Breast epithelium (tissue), 4 donors: ENCODE measurements at places on chromosomes 2 and 18. TPM values are rescaled to one million over a fixed set of nuclear protein-coding genes. Genes with fewer than 3 reads are reported as not detected.

FBLN7 gene
- 11.0 TPM for total RNA-seq

GRCh38 chr2:174607989-174608865 is 10.6 kb upstream of the WIPF1 start:
- no peaks in the 10 kb centered on the region for H3K4me1 ChIP-seq
- H3K4me3 ChIP-seq: no peak overlapping the region
- no peaks in the 10 kb centered on the region for H3K27me3 ChIP-seq

CNDP1 gene
- not detected for total RNA-seq

PDE1A gene
- total RNA-seq: 5.6 TPM

DNA sequence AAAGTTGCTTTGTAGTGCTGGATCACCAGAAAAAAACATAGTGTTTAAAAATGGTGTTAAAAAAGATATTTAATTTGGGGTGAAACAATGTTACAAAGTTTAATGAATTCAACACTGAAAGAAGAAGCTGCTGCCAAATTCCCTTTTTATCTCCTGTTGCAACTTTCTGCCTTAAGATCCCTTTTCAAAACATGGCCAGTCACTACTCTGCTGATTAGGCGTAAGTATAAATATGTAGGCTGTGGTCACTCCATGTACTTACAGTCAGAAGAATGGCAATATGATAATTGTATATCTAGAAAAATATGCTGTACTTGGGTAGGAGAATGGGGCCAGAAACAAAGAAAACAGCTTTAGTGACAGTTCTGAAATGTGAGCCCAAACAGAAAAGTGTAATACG is 123.5 kb upstream of the ZBTB14 start:
- DNase-seq: no peak
- H3K4me1 ChIP-seq: no peaks in the 10 kb centered on the region
- no peaks in the 10 kb centered on the region for H3K36me3 ChIP-seq
- H3K27ac ChIP-seq: no peak overlapping the region

CRYGC gene
- not detected for total RNA-seq

DNA sequence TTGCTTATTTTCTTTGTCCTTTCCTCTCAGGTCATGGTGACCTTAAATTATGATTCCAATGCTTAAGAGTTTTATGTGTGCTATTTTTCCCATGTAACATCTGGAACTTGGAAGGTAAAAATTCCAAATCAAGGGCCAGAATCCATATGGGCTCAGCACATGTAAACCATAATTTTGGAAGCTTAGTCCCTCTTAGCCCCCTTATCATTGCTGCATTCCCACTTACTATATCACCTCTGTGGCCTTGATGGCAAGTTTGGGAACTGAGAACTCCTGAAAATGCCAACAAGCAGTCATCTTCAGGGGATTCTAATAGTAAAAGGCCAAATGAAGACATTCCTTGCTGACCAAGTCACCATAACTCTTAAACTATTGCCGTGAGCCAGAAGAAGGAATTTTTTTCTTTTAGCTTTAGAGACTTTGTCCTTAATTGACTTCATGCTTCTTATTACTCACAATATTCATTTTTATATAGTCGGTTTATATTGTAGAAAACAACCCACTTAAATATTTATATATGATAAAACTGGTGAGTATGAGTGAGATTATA is 251.4 kb downstream of the SLC8A1 start:
- no peaks in the 10 kb centered on the region for H3K4me1 ChIP-seq
- no peak overlapping the region for H3K4me3 ChIP-seq
- H3K36me3 ChIP-seq: no peaks in the 10 kb centered on the region
- DNase-seq: no peak
- H3K27me3 ChIP-seq: no peaks in the 10 kb centered on the region

DNA sequence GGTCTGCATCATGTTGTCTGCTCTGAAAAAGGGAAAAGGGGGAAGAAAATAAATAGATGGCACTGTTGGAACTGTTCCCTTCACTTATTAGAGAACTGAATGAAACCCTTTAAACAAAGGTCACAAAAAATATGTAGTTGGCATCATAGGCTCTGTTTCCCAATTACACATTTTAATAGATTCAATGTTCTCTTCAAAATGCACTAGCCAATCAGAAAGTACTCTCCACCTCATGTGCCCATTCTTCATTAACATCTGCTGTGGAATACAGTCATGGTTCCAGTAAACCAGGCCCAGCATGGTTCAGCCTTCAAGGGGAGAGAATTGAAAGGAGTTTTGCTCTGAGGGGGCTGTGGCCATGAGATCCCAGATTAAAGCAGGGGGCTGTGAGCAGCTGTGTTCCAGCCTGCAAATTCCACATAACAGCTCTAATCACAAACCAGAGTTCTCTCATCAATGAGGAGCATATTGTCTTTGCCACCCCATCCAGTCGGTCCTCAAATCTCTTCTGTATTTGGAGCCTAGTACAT is 165.9 kb upstream of the CREB1 start:
- DNase-seq: no peak
- no peaks in the 10 kb centered on the region for H3K27me3 ChIP-seq
- no peaks in the 10 kb centered on the region for H3K36me3 ChIP-seq
- no peak overlapping the region for H3K27ac ChIP-seq

DNA sequence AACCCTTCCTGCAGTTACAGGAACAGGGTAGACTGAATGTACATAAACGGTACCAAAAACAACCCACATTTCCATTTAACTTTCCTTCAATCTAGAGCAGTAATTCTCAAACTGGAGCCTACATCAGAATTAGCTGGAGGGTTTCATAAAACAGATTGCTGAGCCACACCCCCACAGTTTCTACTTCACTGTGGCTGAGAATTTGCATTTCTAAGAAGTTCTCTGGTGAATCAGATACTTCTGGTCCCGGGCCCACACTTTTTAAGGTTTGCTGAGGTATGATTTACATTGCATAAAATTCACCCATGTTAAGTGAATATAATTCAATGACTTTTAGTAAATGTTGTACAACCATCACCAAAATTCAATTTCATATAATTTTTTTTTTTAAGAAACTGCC is 113.7 kb downstream of the SRBD1 start:
- no peak for DNase-seq
- no peak overlapping the region for H3K27ac ChIP-seq
- H3K27me3 ChIP-seq: no peaks in the 10 kb centered on the region
- no peaks in the 10 kb centered on the region for H3K36me3 ChIP-seq
- H3K4me3 ChIP-seq: no peak overlapping the region

DNA sequence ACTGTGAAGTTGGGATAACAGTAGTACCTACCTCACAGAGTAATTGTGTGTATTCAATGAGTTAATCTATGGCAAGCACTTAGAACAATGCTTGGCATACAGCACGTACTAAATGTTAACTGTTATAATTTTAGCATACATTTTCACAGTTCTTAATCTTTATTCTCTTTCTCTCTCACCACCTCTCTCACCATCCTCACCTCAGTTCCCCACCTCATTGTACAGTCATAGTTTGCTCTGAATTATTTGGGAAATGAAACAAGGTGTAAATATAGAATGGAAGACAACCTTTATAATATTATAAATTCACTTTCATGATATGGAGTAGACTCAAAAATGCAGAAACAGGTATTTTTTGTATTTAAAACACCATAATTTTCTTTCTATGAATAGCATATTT is 40.0 kb upstream of the DNAH7 start:
- H3K4me1 ChIP-seq: no peaks in the 10 kb centered on the region
- no peaks in the 10 kb centered on the region for H3K27me3 ChIP-seq
- H3K4me3 ChIP-seq: no peak overlapping the region
- H3K27ac ChIP-seq: no peak overlapping the region

SPOPL gene
- 71.4 TPM for total RNA-seq

GRCh38 chr2:235508371-235509160 is 14.7 kb downstream of the AGAP1 start:
- no peaks in the 10 kb centered on the region for H3K4me1 ChIP-seq
- H3K36me3 ChIP-seq: no peaks in the 10 kb centered on the region
- no peak overlapping the region for H3K27ac ChIP-seq
- no peak overlapping the region for H3K4me3 ChIP-seq

DNA sequence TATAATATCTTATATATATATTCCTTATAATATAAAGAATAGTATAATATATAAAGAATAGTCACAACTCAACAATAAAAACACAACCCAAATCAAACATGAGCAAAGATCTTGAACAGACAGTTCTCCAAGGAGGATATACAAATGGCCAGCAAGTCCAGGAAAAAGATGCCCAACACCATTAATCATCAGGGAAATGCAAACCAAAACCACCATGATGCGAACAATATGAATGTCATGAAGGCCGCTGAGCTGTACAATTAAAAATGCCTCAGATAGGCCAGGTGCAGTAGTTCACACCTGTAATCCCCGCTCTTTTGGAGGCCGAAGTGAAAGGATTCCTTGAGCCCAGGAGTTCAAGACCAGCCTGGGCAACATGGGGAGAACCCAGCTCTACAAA is 58.9 kb downstream of the SLC35F5 start:
- no peaks in the 10 kb centered on the region for H3K27me3 ChIP-seq
- DNase-seq: no peak
- H3K4me1 ChIP-seq: no peaks in the 10 kb centered on the region
- H3K4me3 ChIP-seq: no peak overlapping the region
- H3K36me3 ChIP-seq: no peaks in the 10 kb centered on the region
- H3K27ac ChIP-seq: no peak overlapping the region

RAB3GAP1 gene
- 53.9 TPM for total RNA-seq

DNA sequence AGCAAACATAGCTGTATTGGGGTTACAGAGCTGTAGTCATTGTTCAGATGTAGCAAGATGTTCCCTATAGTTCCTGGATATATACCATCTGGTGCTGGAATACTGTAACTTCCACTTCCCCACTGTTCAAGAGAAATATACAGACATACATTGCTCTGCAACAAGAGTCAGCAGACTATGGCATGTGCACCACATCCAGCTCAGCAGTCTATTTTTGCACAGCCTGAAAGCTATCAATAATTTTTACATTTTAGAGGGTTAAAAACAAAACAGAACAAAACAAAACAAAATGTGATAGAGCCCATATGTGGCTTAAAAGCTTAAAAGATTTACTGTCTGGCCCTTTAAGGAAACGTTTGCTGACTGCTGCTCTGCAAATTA is 31.8 kb upstream of the VIT start:
- H3K36me3 ChIP-seq: no peaks in the 10 kb centered on the region
- no peak for DNase-seq
- no peak overlapping the region for H3K4me3 ChIP-seq
- H3K4me1 ChIP-seq: no peaks in the 10 kb centered on the region
- H3K27ac ChIP-seq: no peak overlapping the region

C2orf74 gene
- 19.8 TPM for total RNA-seq

HNRNPLL gene
- total RNA-seq: 57.0 TPM

TSPYL6 gene
- not detected for total RNA-seq

DNA sequence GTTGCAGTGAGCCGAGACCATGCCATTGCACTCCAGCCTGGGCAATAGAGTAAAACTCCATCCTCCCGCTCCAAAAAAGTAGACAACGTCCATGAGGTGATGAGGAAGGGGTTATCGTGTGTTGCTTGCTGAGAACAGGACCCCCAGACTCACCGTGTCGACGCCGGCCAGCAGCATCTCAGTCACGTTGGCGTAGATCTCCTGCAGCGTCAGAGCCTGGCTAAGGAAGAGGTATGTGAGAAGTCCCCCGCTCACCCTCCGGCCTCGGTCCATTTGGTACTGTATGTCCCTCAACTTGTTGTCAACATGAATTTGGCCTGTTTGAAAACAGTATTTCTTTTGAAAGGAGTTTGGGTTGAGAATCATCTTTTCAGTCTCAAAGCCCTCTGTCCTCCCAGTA is 20.9 kb downstream of the CYP27C1 start:
- no peak overlapping the region for H3K4me3 ChIP-seq
- no peaks in the 10 kb centered on the region for H3K36me3 ChIP-seq
- H3K4me1 ChIP-seq: no peaks in the 10 kb centered on the region
- DNase-seq: no peak
- no peak overlapping the region for H3K27ac ChIP-seq

SETBP1 gene
- 40.1 TPM for total RNA-seq

- peak overlapping the region; percentile 70 for H3K4me3 ChIP-seq
- no peak overlapping the region for H3K27ac ChIP-seq
- H3K27me3 ChIP-seq: peaks cover 5% of the 10 kb centered on the region
- H3K36me3 ChIP-seq: no peaks in the 10 kb centered on the region
- H3K4me1 ChIP-seq: no peaks in the 10 kb centered on the region
Observed at GRCh38 chr2:45168711-45169338, 159.6 kb upstream of the SIX2 start.

- H3K27me3 ChIP-seq: no peaks in the 10 kb centered on the region
- peak overlapping the region; percentile 98 for H3K4me3 ChIP-seq
- peak; percentile 57 for DNase-seq
- peaks cover 7% of the 10 kb centered on the region for H3K4me1 ChIP-seq
- H3K36me3 ChIP-seq: no peaks in the 10 kb centered on the region
- peak overlapping the region; percentile 100 for H3K27ac ChIP-seq
Observed at GRCh38 chr2:20447437-20448245, 767 bp downstream of the RHOB start.

DPP10 gene
- 0.32 TPM for total RNA-seq

GRCh38 chr2:207805566-207806226 is 36.0 kb upstream of the FZD5 start:
- no peak for DNase-seq
- no peaks in the 10 kb centered on the region for H3K4me1 ChIP-seq
- no peak overlapping the region for H3K27ac ChIP-seq
- H3K4me3 ChIP-seq: no peak overlapping the region
- no peaks in the 10 kb centered on the region for H3K27me3 ChIP-seq

MXD1 gene
- total RNA-seq: 17.3 TPM

DNA sequence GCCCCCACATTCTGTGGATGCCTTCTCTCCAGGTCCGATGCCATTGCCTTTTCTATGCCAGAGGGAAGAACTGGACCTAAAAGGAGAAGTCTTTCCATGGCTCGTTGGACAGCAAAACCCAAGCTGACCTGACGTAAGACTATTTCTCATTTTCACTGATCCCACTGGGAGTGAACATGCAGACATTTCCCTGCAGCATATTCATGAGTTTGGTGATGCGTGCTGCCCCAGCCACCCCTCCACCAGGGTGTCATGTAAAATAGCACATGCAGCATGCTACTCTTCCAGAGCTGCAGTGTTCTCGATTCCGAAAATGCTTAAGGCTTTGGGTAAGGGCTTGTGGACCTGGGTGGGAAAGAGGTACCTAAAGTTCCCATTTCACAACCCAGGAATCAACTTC is 221.2 kb downstream of the UXS1 start:
- H3K4me3 ChIP-seq: no peak overlapping the region
- H3K27ac ChIP-seq: no peak overlapping the region
- H3K4me1 ChIP-seq: no peaks in the 10 kb centered on the region

GRCh38 chr2:95270541-95271081 is 3.6 kb upstream of the PROM2 start:
- H3K4me1 ChIP-seq: no peaks in the 10 kb centered on the region
- no peaks in the 10 kb centered on the region for H3K36me3 ChIP-seq
- H3K27me3 ChIP-seq: no peaks in the 10 kb centered on the region
- peak; percentile 12 for DNase-seq
- H3K4me3 ChIP-seq: no peak overlapping the region

ALPG gene
- not detected for total RNA-seq

GRCh38 chr2:190636361-190636760 is 12.5 kb upstream of the NAB1 start:
- no peak for DNase-seq
- H3K27me3 ChIP-seq: no peaks in the 10 kb centered on the region
- H3K4me3 ChIP-seq: no peak overlapping the region

DNA sequence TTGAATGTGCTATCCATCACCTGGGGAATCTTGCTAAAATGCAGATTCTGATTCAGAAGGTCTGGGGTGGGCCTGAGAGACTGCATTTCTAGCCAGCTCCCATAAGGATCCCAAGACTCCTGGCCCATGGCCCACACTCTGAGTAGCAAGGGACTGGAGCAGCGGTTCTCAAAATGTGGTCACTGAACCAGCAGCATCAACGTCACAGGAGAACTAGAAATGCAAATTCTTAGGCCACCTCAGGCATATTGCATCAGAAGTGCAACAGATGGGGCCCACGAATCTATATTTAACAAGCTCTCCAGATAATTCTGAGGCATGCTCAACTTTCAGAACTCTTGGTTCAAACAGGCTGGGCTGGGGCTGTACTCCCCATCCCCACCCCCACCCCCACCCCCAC is 74.6 kb downstream of the DHRS9 start:
- H3K36me3 ChIP-seq: no peaks in the 10 kb centered on the region
- no peak overlapping the region for H3K27ac ChIP-seq
- no peak for DNase-seq
- H3K27me3 ChIP-seq: no peaks in the 10 kb centered on the region
- no peaks in the 10 kb centered on the region for H3K4me1 ChIP-seq
- no peak overlapping the region for H3K4me3 ChIP-seq
